ENCODE measurements at places on chromosomes 7 and 10. TPM values are rescaled to one million over a fixed set of nuclear protein-coding genes. Genes with fewer than 3 reads are reported as not detected.

MEST gene
- 6.8 TPM for total RNA-seq

PRRT4 gene
- 2.2 TPM for total RNA-seq

AP3M1 gene
- total RNA-seq, result 16.7 TPM

CRYGN gene
- total RNA-seq, result not detected

MMD2 gene
- not detected for total RNA-seq

TYW1 gene
- total RNA-seq, result 19.8 TPM

GNAT3 gene
- not detected for total RNA-seq

TPST1 gene
- total RNA-seq, result 12.8 TPM

ECHDC3 gene
- 44.5 TPM for total RNA-seq

PPP1R9A gene
- 2.7 TPM for total RNA-seq

COMTD1 gene
- 80.1 TPM for total RNA-seq

AGBL3 gene
- total RNA-seq, result 0.69 TPM

GPR22 gene
- total RNA-seq, result not detected

ARHGEF35 gene
- total RNA-seq, result 16.9 TPM

HMX3 gene
- not detected for total RNA-seq

ATOH7 gene
- 0.49 TPM for total RNA-seq

TCAF1 gene
- total RNA-seq, result 23.1 TPM

PTPN20 gene
- 2.2 TPM for total RNA-seq

FAM180A gene
- 6.0 TPM for total RNA-seq

ACSL5 gene
- 2.2 TPM for total RNA-seq

ANKRD61 gene
- not detected for total RNA-seq

ABCB4 gene
- total RNA-seq, result 0.47 TPM

GTF2IRD2 gene
- total RNA-seq, result 5.4 TPM

LRMDA gene
- 1.3 TPM for total RNA-seq

VAX1 gene
- total RNA-seq, result not detected

ABCA13 gene
- total RNA-seq, result 1.7 TPM

ADCY1 gene
- 0.04 TPM for total RNA-seq

TMEM229A gene
- not detected for total RNA-seq

POLR2J2 gene
- total RNA-seq, result 3.1 TPM

CDHR1 gene
- total RNA-seq, result 78.5 TPM

ITGB8 gene
- total RNA-seq, result 66.1 TPM

NRCAM gene
- 5.4 TPM for total RNA-seq
